ENCODE measurements at places on chromosomes 5 and 9.

- DNase-seq, result no peak
These were observed 6.8 kb downstream of the DNAJB5 start for GRCh38 chr9:34996181-34996904.

DNA sequence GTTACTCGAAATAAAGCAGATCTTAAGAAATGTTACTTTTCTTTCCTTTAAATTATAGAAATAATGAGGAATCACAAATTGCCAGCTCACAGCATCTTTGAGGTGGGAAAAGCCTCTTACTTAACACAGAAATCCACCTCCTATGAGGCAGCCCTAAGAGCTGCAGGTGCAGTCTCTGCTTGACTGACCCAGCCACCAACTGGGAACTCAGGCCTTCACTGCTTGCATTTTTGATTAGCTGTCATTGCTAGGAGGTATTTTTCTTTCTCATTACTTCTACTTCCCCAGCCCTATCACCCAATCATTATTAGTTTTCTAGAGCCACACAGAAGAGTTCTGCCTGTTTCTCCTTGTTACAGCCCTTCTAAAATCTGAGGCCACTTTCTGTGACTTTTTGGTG is 416.5 kb upstream of the KLF4 start:
- DNase-seq, result no peak

DNA sequence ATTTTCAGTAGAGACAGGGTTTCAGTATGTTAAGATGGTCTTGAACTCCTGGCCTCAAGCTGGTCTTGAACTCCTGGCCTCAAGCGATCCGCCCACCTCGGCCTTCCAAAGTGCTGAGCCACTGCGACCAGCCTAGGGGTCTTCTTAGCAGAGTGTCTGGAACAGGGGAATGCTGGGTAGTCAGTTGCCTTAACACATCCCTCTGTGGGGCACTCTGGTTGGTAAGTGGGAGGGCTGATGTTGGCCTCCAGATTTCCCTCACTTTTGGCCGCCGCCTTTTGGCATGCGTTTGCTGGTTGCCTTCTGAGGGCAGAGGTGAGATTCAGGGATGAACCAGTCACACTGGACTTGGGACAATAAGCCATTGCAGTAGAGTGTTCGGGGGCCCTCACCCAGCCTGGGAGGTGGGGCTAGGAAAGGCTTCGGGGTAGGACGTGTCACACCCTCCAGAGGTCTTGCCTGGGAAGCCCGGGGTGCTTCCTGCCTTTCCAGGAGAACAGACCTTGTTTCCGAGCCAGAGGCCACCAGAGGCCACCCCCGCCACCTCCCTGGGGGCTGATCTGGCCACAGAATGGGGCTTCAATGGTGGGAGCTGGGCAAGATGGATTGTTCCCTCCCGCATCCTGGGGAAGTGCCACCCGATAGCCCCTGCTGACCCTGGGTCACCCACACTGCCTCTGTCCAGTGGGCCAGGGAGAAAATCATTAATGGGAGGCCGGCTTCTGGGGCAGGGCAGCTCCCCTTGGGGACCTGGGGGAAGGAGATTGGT is 13.3 kb downstream of the FGF18 start:
- DNase-seq, result no peak

- no peak for DNase-seq
These were observed 41.3 kb upstream of the TAL2 start for GRCh38 chr9:105621001-105621400.

DNA sequence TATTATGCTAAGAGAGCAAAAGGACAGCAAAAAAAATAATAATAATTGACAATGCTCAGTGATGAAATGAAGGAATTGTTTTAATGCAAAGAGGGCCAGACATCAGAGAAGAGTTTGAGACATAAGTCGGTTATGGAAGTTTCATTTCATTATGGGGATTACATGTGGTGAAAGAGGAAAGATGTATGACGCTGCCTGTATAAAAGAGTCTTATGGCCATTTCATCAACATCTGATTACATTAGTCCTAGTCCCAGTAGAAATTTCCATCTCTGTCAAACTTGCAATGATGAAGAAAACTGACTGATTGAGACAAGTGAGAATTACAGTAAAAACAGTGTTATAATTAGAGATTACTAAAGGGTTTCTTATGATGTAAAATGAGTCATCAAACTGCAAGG is 900.6 kb upstream of the CDH9 start:
- no peak for DNase-seq

DNA sequence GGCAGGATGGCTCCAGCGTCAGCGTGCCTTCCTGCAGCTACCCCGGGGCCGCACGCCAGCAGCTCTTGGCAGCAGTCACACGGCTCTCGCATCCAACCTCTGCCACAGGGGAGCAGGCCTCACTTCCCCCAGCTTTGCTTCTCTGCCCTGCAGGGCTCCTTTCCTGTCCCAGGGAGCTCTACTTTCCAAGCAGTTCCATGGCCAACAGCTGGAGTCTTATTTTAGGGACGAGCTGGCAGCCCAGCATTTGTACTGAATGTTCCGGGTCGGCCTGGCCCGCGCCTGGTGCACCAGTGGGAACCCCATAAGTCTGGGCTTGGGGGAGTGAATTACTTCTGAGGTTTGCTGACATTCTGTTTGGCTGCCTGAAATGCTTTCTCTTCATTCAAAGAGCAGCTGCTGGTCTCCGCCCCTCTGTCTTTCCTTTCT is 34.6 kb downstream of the GADD45G start:
- DNase-seq, result no peak

DNA sequence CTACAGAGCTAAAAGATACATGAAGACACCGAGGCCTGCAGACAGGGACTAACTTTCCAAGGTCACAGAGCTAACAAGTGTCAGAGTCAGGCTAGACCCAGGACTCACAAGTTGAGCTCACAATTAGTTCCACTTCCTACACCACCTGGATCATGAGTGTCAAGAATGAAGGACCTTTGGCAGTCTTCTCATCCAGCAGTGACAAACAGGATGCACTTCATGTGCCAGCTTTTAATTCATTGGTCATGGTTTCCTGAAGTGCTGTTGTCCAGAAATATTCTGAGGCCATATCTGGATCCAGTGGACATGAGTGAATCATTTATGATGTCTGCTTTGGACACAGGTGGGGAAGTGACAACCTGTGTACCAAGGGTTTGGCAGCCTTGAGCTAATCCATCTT is 77.4 kb downstream of the KCNIP1 start:
- no peak for DNase-seq

DNA sequence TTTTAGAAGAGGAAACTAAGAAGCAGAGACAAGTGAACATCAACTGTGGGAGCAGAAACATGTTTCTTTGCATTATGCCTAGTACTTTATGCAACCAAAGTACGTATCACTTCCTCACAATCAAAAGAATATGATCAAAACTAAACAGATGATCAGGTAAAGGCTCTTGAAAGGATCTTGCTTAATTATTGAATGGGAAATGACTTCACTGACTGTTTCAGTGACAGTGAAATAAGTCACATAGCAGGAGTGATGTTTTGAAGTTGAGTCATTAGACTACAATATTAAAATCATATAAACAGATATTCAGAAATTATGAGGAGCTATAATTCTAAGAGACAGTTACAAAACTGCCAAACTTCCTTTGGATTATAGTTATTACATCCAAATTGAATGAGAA is 527.3 kb downstream of the MTRR start:
- no peak for DNase-seq

GRCh38 chr9:69516353-69517322 is 155.5 kb downstream of the APBA1 start:
- no peak for DNase-seq

DNA sequence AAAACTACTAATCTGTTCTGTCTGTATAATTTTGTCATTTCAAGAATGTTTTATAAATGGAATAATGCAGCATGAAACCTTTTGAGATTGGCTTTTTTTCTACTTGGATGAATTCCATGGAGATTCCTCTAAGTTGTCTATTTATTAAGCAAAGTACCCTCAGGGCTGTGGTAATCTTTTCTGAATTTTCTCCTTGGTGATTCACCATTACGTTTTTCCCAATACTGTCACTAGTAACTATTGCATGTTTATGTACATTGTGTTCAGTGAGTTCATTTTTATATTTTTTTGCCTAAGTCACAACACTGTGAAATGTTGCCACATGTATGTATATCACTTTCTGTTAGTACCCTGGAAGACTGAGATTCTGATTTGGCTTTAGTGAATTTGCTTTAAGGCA is 177.0 kb upstream of the GRIN3A start:
- no peak for DNase-seq

GRCh38 chr5:139155333-139155732 is 42.8 kb downstream of the SIL1 start:
- no peak for DNase-seq

DNA sequence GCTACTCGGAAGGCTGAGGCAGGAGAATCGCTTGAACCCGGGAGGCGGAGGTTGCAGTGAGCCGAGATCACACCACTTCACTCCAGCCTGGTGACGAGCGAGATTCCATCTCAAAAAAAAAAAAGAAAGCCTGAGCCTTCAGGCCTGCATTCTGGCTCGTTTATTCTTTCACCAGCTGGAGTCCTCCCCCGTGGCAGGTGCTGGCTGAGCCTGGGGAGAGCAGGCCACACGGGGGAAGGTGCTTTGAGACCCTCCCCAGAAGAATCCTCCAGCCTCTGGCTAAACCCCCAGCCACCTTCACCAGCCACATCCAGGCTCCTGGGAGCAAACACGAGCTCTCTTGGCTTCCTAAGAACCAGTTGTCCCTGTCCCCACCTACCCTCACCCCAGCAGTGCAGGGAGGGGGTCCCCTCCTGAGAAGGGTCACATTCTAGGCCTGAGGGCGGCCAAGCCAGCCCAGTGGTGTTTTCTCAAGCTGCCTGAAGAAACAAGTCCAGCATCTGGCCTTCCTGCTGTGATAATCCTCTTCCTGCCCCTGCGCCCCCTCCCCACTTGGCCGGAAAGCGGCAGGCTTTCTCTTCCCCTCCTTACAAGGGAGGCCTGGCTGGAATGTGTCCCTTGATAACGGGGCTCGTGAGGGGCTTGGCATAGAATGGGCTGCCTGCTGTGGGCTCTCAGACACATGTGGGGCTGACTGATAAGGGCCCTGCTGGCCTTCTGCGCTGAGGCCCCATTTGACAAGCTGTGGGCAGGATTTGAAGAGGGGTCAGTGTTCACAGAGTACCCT is 41.5 kb downstream of the PLPP7 start:
- no peak for DNase-seq

DNA sequence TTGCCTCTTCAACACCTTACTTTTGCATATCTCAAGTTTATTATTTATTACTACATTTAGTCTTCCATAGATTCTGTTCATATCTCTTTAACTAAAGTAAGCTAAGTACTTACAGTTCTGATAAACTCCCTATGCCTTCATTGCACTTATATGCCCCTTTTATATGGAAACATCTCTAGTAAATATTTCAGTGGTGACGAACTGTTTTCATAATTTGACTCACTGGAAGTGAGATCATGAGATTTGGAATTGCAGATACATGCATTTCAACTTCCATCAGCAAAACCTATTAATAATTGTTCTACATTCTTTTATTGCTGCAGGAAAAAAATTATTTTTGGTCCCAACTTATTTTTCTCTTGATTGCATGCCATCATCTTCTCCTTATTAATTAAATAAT is 263.5 kb downstream of the CD180 start:
- no peak for DNase-seq

- no peak for DNase-seq
These were observed 1061.8 kb upstream of the ARRDC3 start for GRCh38 chr5:92444888-92445287.

DNA sequence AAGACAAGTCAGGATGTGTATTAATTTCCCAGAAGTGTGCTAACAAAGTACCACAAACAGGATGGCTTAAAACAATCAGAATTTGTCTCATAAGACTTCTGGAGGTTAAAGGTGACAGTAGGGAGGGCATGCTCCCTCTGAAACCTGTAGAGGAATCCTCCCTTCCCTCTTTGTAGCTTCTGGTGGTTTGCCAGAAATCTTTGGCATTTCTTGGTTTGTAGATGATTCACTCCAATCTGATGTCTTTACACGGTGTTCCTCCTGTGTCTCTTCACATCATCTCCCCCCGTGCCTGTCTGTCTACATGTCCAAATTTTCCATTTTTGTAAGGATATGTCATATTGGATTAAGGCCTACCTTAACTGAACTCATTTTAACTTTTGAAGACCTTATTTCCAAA is 471.5 kb downstream of the ZNF608 start:
- DNase-seq, result no peak

GRCh38 chr5:116137544-116138378 is 52.9 kb downstream of the COMMD10 start:
- DNase-seq, result no peak

DNA sequence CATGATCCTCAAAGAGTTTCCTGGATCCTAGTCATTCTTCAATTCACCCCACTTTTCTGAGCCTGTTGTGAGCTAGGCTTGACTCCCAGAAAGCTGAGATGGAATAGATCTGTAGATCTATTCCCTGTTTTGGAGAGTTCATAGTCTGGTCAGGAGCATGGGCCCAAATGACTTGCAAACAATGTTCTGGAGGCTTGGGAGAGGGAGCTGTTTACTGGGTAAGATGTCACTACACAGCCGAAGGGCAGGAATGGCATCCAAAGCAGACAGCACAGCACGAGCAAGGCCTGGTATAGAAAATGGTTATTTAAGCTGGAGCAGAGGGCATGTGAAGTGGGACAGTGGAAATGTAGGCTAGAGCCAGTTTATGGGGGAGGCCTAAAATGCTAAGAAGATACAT is 152.5 kb upstream of the ALDH1B1 start:
- DNase-seq, result no peak

DNA sequence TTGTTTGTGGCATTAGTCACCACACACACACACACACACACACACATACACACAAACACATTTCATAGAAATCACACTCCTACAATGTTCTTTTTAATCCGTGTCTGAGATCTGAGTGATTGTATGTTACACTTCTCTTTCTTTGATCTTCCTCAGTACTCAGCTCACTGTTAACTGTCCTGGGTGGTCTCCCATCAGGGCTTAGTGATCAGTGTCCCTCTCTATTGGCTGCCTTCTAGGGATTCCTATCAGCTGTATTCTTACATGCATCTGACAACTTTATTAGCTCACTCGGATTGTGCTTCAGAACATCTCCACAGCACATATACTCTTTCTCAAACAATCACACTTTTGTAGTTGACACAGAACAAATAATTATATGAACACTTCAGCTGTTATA is 170.2 kb upstream of the POU5F2 start:
- DNase-seq, result no peak

- DNase-seq, result no peak
These were observed 6.1 kb downstream of the ANXA2R start for GRCh38 chr5:43033841-43034590.

DNA sequence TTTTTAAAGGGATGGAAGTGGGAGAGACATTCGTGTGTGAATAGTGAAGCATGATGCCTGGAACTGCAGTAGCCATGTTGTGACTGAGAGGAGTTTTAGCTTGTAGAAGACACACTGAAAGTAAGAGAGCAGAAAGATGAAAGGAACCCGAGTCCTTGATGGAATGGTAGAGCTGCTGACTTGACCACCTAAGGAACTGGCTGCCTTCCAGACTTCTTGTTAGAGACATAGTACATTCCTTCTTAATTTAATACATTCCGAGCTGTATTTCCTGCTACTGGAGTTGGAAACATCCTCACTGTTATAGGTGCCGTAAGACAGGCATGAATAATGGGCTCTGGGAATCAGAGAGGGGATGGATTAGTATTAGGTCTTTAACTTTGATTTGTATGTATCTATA is 7.4 kb downstream of the CER1 start:
- DNase-seq, result no peak
